Upper lobe of left lung (tissue), 6 donors: ENCODE measurements at places on chromosomes 4 and X. TPM values are rescaled to one million over a fixed set of nuclear protein-coding genes. Genes with fewer than 3 reads are reported as not detected.

XG gene
- not detected for total RNA-seq

RWDD4 gene
- total RNA-seq: 16.7 TPM

SPARCL1 gene
- total RNA-seq: 404 TPM

SMR3B gene
- not detected for total RNA-seq

- no peaks in the 10 kb centered on the region for H3K36me3 ChIP-seq
- H3K27me3 ChIP-seq: no peaks in the 10 kb centered on the region
- H3K4me3 ChIP-seq: no peak overlapping the region
These were observed 681.5 kb upstream of the EPHA5 start for GRCh38 chr4:66351761-66352160.

DNA sequence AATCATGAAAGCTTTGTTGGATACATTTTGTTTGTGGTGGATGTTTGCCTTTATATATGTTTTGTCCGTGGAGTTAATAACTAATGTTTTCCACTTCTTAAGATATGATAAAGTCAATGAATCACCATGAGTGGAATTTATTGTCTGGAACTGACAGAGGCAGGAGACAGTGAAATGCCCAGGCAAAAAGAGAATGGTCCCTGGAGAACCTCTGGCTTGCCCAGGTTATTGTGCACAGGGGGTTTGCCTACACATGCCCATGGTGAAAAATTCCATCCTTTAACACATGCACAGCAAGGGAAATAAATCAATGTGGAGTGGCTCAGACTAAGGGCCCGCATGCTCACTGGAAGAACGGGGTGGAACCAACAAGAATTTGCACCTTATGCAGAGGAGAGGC lies 964.3 kb upstream of the GRIA3 start:
- no peaks in the 10 kb centered on the region for H3K27me3 ChIP-seq
- H3K27ac ChIP-seq: no peak overlapping the region
- no peaks in the 10 kb centered on the region for H3K4me1 ChIP-seq
- H3K36me3 ChIP-seq: no peaks in the 10 kb centered on the region
- no peak overlapping the region for H3K4me3 ChIP-seq

DNA sequence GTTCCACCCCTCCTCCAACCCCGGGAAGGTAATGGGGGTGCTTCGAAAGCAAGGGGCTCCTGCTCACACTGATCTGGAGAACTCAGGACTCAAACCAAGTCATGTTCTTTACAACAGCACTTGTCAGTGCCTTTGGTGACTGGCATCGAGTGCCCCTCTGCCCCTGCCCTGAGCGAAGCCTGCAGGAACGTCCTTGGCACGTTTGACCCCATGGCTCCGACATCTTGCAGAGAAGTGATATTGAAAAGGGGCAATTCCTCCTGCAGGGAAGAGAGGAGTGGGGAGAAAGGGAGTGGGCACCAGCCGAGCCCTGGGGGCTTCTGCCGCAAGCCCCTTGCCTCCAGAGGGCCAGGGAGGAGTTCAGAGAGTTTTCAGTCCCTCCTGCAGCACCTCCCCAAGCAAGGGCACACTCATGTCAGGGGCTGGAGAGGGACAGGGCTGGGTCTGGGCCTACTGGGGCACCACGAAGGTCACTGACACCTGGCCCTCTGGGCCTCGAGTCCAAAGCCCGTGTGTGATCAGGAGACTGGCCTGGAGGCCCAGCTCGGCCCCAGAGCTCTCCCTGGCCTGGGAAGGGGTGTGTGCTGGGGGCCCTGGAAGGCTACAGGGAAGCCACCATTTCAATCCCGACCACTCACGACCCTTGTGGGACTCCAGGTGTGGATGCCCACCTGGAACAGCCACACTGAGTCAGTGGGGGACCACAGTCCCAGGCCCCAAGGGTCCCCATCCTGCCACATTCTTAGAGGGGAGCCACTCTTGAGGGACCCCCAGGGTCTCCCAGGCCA lies 94.9 kb upstream of the NKX1-1 start:
- no peaks in the 10 kb centered on the region for H3K4me1 ChIP-seq
- H3K4me3 ChIP-seq: no peak overlapping the region
- DNase-seq: no peak
- H3K27me3 ChIP-seq: no peaks in the 10 kb centered on the region
- no peak overlapping the region for H3K27ac ChIP-seq

- H3K27ac ChIP-seq: no peak overlapping the region
- H3K36me3 ChIP-seq: peaks cover 3% of the 10 kb centered on the region
- no peaks in the 10 kb centered on the region for H3K27me3 ChIP-seq
- no peak overlapping the region for H3K4me3 ChIP-seq
- no peaks in the 10 kb centered on the region for H3K4me1 ChIP-seq
- no peak for DNase-seq
These were observed 105.6 kb downstream of the NEUROG2 start for GRCh38 chr4:112410364-112410763.

GRCh38 chrX:50107470-50107869 lies 93.3 kb downstream of the AKAP4 start:
- DNase-seq: no peak
- no peak overlapping the region for H3K4me3 ChIP-seq
- H3K4me1 ChIP-seq: no peaks in the 10 kb centered on the region
- no peak overlapping the region for H3K27ac ChIP-seq

GRCh38 chr4:13705521-13706041 lies 78.1 kb upstream of the BOD1L1 start:
- no peaks in the 10 kb centered on the region for H3K27me3 ChIP-seq
- no peaks in the 10 kb centered on the region for H3K36me3 ChIP-seq
- H3K27ac ChIP-seq: no peak overlapping the region
- no peak overlapping the region for H3K4me3 ChIP-seq
- DNase-seq: peak; percentile 42

DNA sequence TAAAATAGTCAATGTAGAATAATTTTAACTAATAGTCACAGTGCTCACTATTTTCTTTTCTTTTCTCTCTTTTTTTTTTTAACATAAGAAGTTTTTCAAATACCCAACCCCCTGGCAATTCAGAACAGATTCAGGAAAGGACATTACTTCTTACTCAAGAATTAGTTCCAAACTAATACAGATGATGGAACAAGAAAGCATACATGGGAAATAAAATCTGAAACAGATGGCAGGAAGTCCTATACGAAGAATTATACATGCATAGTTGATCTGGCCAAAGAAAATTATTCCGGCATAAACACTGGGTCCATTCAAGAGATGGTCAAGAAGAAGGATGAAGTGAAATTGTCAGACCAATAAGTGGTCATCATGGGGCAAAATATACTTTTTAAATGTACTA lies 614.4 kb upstream of the INTU start:
- DNase-seq: no peak
- H3K36me3 ChIP-seq: no peaks in the 10 kb centered on the region
- H3K4me3 ChIP-seq: no peak overlapping the region
- no peak overlapping the region for H3K27ac ChIP-seq

DNA sequence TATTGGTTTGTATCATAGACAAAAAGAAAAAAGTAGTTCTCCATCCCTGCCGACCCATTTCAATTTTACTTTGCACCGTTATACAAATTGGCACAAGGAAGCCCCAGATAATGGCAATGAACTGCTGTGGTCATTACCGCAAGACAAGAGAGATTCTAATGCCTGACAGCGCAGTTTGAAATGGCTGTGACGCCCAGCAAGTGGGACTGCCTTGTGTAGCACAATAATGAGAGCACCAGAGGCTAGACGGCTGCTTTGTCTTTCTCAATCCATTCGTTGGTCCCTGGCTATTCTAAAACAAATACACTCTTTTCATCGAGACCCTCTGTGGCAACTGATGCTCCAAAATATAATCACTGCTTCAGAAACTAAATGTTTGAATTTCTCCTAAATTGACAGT lies 192.4 kb upstream of the NEIL3 start:
- DNase-seq: no peak
- H3K27ac ChIP-seq: no peak overlapping the region
- no peak overlapping the region for H3K4me3 ChIP-seq
- H3K27me3 ChIP-seq: no peaks in the 10 kb centered on the region
- no peaks in the 10 kb centered on the region for H3K4me1 ChIP-seq

DNA sequence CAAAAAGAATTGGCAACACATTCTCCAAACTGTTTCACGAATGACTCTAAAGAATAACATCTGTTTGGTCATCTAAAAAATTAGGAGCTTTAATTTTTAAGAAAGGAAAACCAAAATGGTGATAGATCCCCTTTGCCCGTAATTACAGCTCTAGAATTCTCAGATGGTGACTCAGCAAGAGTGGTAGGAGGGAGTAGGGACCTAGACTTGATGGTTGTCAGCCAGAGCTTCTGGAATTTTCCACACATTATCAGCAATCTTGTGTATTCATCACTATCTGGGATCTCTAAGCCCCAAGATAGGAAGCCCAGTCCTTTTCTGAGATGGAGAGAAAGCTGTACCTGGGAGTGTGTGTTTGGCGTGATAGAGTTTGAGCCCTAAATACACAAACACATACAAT lies 103.9 kb upstream of the RAB40AL start:
- H3K27ac ChIP-seq: no peak overlapping the region
- no peaks in the 10 kb centered on the region for H3K36me3 ChIP-seq
- no peak for DNase-seq
- H3K4me3 ChIP-seq: no peak overlapping the region
- no peaks in the 10 kb centered on the region for H3K4me1 ChIP-seq

GRCh38 chr4:102606261-102606660 lies 105.1 kb downstream of the NFKB1 start:
- H3K4me1 ChIP-seq: no peaks in the 10 kb centered on the region
- no peak for DNase-seq
- peaks cover 26% of the 10 kb centered on the region for H3K36me3 ChIP-seq
- H3K27me3 ChIP-seq: no peaks in the 10 kb centered on the region

DNA sequence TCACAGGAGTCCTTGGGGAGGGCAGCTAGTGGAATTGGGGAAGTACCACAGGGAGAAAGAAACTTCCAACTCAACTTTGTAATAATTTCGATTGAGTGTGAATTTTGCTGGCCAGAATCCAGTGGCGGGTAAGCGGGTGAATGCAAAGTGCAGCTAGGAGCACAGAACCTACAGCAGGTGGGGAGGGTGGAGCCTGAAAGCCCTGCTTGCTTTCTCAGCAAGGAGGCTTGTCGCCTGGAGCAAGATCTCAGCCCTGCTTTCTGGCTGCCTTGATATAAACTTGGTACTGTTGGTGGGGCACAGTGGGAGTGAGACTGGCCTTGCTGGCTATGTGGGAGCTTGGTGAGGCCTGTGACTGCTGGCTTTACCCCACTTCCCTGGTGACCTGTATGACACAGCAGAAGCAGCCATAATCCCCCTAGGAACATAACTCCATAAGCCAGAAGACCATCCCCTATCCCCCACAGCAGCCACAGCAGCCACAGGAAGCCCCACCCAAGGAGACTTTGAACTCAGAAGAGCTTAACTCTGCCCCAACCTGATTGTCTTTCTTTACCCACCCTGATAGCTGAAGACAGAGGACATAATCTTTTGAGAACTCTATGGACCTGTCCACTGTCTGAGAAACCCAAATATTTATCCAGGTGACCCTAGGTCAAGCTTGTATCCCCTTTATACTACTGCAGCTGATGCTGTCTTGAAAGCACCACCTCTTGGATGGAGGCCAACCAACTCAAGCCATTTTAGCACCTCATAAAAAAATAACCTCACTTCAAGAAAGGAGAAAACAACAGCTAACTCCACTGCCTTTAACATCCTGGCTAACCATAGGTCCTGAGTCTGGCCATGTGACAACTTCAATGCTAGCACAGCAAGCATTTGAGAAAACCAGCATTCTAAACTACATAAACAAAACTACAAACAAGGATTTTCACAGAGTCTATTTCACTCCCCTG lies 87.2 kb upstream of the PDE5A start:
- no peak overlapping the region for H3K4me3 ChIP-seq
- H3K27me3 ChIP-seq: no peaks in the 10 kb centered on the region
- no peaks in the 10 kb centered on the region for H3K36me3 ChIP-seq
- H3K4me1 ChIP-seq: no peaks in the 10 kb centered on the region
- no peak for DNase-seq
- H3K27ac ChIP-seq: no peak overlapping the region

DNA sequence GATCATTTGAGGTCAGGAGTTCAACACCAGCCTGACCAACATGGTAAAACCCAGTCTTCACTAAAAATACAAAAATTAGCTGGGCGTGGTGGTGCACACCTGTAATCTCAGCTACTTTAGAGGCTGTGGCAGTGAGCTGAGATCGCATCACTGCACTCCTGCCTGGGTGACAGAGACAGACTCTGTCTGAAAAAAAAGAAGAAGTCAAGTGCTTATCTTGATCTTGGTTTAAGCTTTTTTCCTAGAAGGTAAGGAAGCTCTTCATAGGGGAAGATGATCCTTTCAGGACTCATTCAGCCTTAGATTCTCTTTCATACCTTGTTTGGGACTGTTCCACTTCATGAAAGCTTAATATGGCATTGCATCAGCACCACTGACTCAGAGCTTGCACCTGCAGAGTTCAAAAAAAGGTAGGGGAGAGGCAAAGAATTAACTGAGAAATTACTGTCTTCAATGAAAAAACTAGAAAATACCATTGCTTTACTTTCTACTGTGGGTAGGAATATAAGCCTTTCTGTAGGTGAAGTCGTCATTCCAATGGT lies 70.8 kb upstream of the EPGN start:
- H3K27ac ChIP-seq: no peak overlapping the region
- H3K27me3 ChIP-seq: no peaks in the 10 kb centered on the region
- DNase-seq: no peak

GRCh38 chr4:10056334-10057022 lies 35.2 kb upstream of the SLC2A9 start:
- DNase-seq: no peak
- H3K4me1 ChIP-seq: peaks cover 6% of the 10 kb centered on the region
- H3K36me3 ChIP-seq: no peaks in the 10 kb centered on the region
- H3K4me3 ChIP-seq: no peak overlapping the region
- H3K27ac ChIP-seq: no peak overlapping the region

- no peak overlapping the region for H3K27ac ChIP-seq
- no peaks in the 10 kb centered on the region for H3K36me3 ChIP-seq
- no peak for DNase-seq
- H3K4me1 ChIP-seq: no peaks in the 10 kb centered on the region
These were observed 9.7 kb upstream of the PDGFC start for GRCh38 chr4:156981262-156981769.

GRCh38 chr4:183455431-183456195 lies 11.2 kb downstream of the CDKN2AIP start:
- H3K4me1 ChIP-seq: no peaks in the 10 kb centered on the region
- H3K4me3 ChIP-seq: no peak overlapping the region
- H3K27ac ChIP-seq: no peak overlapping the region
- DNase-seq: no peak
- H3K27me3 ChIP-seq: no peaks in the 10 kb centered on the region
- H3K36me3 ChIP-seq: no peaks in the 10 kb centered on the region

DNA sequence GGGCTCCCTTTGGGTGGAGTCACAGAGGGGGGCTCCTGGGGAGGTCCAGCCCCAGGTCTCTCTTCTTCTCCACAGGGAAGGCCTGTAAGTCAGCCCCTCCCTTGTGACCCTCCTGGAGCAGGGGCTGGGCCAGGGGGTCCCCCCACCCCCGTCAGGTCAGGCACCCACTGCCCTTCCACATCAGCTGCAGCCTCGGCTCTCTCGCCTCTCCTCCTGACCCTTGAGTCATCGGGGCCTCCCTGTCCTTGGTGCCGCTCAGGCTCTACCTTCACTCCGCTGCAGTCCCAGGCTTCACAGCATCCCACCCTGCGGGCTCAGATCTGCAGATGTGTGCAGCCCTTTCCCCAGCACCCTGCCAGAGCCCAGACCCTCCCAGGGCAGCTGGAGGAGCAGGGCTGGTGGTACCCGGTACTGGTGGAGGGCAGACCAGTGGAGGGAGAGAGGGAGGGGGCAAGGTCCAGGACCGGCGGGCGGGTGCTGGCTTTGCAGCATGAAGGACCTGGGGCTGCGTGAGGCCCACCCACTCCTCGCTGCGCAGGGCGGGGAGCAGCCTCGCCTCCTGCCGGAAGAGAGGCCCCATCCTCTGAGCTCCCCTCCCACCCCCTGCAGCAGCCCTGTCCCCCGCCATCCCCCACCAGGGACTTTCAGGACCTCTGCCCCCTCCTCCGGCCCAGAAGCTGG lies 117.1 kb downstream of the FAM53A start:
- H3K4me1 ChIP-seq: no peaks in the 10 kb centered on the region
- no peaks in the 10 kb centered on the region for H3K36me3 ChIP-seq
- DNase-seq: no peak
- H3K4me3 ChIP-seq: no peak overlapping the region
- H3K27ac ChIP-seq: no peak overlapping the region
